ENCODE measurements at places on chromosomes 6 and 20.

GRCh38 chr20:50359607-50360217, 150.5 kb upstream of the PTPN1 start:
- no peak for DNase-seq

GRCh38 chr6:79518842-79519241, 18.4 kb downstream of the LCA5 start:
- no peak for DNase-seq

GRCh38 chr6:46002264-46002663, 13.4 kb downstream of the CLIC5 start:
- DNase-seq: no peak

DNA sequence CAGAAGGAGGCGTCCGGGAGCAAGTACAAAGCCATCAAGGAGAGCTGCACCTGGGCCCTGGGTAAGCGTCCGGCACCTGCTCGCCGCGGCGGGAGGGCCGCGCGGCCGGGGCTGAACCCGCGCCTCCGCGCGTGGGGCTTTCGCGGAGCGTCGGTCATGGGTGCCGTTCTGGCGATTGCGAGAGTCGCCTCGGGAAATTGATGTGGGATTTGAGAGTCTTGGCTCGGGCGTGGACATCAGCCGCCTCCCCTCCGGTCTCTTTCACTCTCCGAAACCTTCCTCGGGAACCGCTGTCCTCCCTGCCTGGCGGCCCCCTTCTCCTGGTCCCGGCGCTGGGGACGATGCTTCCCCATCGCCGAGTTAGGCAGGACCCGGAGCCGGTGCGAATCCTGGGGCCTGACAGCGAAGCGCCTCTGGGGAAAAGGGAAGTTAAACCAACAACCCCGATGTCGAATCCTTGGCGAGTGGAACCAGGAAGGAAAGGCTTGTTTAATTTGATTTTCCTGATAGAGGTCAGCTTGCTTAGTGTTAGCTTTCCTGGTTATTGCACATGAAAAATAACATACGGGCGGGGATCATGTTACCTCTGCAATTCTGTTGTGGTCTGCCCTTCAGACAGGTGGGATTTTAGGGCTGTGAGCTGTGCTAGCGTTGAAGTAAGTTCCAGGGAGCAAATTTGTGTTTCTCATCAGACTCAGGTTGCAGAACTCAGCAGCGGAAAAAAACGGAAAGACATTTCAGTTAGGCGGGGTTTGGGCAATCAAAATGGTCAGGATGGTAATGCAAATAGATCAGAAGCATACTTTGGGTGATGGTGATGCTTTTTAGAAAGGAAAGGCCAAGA, 594 bp downstream of the ARFGEF3 start:
- peak; percentile 53 for DNase-seq

DNA sequence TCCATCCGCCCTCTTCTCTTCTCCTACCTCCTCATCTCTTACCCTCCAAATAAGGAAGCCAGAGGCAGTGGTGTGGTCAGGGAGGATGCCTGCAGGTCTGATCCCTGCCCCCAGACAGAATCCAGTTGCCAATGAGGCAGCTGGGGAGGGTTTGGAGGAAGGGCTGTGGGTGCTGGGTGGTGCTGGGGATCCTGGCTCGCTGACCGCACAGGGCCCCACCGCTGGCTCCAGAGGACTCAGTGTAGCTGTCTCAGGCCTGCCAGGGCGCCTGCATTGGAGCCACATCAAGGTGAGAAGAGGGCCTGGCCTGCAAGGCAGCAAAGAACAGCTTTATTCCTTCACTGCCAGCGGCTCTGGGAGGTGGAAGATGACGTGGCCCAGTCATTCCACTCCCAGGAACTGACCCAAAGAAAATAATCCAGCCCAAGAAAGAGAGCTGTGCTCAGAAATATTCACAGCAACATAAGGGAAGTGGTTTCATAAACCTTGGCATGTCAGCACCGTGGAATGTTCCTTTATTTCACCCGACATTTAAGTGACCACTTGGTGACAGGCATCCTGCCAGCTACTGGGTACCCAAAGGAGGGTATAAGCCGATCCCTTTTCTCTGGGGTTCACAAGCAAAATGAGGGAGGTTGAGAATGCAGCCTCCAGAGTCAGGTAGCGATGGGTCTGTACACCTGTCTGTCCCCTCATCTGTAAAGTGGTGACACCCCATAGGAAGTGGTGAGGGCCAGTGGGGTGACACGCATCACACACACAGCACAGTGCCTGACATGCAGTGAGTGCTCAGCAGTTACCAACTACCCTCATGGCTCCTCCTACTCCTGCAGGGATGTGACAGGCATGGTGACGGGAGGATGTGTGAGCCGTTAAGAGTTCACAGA, 125.1 kb downstream of the SNX5 start:
- no peak for DNase-seq

GRCh38 chr6:134746140-134746539, 203.8 kb downstream of the ALDH8A1 start:
- no peak for DNase-seq

All from hippocampal formation (tissue), 2 donors.